Activated naive CD8-positive, alpha-beta T cell treated with anti-CD3 and anti-CD28 coated beads for 36 hours (primary cell): ENCODE measurements at places on chromosomes 1 and 21. TPM values are rescaled to one million over a fixed set of nuclear protein-coding genes. Genes with fewer than 3 reads are reported as not detected.

The CD247 gene
- 166 TPM for total RNA-seq

DNA sequence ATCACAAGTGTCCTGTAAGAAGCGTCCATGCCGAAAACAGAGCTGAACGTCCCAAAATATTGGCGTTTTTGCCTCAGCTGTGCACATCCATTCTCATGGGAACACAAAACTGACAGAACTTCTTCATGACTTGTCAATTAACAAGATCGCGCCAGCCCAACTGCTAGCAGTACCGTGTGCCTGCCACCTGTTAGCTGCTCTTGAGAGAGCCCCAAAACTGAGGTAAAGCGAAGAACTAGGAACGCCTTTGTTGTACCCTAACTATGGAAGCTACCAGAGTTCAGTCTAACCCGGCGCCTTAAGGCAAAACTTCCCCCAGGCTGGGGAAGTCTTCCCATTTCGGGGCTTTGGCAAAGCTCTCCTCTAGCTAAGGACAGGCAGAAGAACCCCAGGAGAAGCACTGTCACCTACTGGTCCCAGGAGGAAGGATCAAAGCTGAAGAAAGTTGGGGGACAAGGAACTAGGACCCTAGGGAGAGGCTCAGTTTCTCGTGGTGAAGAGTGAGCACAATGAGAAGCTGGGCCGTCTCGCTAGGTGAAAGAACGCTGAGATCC, 719 bp downstream of the EYA3 start:
- H3K4me3 ChIP-seq: peak overlapping the region; percentile 94
- H3K36me3 ChIP-seq: peaks cover 4% of the 10 kb centered on the region
- peak overlapping the region; percentile 96 for H3K27ac ChIP-seq
- H3K4me1 ChIP-seq: peaks cover 29% of the 10 kb centered on the region
- peaks cover 3% of the 10 kb centered on the region for H3K27me3 ChIP-seq

GRCh38 chr1:52636721-52637695, 4.0 kb downstream of the SHISAL2A start:
- no peaks in the 10 kb centered on the region for H3K27me3 ChIP-seq
- peaks cover 74% of the 10 kb centered on the region for H3K4me1 ChIP-seq
- peaks cover 30% of the 10 kb centered on the region for H3K36me3 ChIP-seq
- DNase-seq: peak; percentile 75

DNA sequence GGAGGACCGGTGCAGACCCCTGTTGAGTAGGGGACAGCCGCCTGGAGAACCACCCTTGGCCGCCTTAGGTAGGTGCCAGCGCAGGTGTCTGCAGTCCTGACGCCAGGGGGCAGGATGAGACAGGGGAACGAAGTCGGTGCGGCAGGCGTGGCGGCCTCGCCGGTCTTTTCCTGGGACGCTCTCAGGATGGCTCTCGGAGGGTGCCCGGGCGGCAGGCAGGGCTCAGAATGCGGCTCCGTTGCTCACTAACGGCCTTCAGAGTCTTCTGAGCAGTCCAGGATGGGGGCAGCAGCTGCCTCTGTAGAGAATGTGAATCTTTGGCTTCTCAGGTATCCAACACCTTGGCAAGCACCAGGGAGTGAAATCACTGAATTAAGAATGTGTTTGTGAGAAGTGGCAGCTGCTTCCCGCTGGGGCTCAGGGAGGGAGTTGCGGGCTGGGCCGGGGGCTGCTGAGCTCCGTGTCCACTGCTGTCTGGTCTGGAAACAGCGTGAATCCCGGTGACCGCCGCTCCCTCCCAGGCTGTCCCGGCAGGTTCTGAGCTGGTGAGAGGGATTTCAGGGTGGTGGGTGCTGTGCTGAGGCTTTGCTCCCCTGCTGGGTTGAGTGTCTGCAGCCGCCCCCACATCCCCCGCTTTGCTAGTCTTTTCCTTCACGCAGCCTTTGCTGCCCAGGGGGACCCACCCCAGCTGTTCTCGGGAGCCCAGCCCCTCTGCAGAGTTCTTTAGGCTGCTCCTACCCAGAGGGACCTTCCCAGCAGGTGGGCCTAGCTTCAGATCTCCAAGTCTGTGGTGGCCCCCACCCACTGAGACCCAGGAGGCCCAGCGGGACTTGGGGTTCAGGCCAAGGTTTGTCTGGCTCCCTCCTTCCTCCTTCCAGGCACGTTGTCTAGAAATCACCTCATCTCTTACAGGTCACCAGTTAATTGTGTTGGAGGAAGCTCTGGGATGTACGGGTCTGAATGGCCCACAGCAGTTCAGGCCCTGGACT, 11.1 kb upstream of the C1orf174 start:
- no peaks in the 10 kb centered on the region for H3K36me3 ChIP-seq
- H3K4me1 ChIP-seq: peaks cover 3% of the 10 kb centered on the region
- peaks cover 7% of the 10 kb centered on the region for H3K27me3 ChIP-seq
- no peak overlapping the region for H3K4me3 ChIP-seq

The TENT5C gene
- 4.2 TPM for total RNA-seq

The CA6 gene
- 13.7 TPM for total RNA-seq

- peaks cover 11% of the 10 kb centered on the region for H3K36me3 ChIP-seq
- no peaks in the 10 kb centered on the region for H3K27me3 ChIP-seq
These were observed 31.8 kb upstream of the ANGPTL7 start for GRCh38 chr1:11157394-11157793.

- no peaks in the 10 kb centered on the region for H3K36me3 ChIP-seq
- no peak for DNase-seq
- no peak overlapping the region for H3K27ac ChIP-seq
- H3K4me3 ChIP-seq: no peak overlapping the region
- H3K4me1 ChIP-seq: peaks cover 3% of the 10 kb centered on the region
These were observed 42.7 kb upstream of the LIN9 start for GRCh38 chr1:226351709-226352108.

- H3K27ac ChIP-seq: peak overlapping the region; percentile 98
- no peaks in the 10 kb centered on the region for H3K27me3 ChIP-seq
- peak overlapping the region; percentile 81 for H3K4me3 ChIP-seq
- H3K36me3 ChIP-seq: peaks cover 46% of the 10 kb centered on the region
These were observed 10.3 kb downstream of the LAPTM5 start for GRCh38 chr1:30747033-30748008.

DNA sequence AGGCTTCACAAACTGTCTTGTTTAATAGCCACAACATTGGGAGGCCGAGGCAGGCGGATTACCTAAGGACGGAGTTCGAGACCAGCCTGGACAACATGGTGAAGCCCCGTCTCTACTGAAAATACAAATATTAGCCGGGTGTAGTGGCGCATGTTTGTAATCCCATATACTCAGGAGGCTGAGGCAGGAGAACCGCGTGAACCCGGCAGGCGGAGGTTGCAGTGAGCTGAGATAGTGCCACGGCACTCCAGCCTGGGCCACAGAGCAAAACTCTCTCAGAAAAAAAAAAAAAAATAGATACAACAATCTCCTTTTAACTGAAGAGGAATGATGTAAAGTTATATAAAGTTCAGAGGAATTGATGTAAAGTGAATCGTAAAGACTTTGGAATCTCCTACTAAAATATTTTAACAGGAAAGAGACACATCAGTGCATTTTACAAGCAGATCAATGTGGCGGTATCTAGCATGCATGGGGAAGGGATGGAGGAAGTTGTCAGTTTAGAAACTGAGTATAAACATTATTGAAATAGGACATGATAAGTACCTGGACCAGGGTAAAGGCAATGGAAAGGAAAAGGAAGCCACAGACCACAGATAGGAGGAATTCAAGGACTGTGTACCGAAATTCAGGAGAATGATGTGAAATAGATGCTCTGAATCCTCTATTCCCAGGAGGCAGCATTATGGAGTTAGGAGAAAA, 41.5 kb downstream of the PTPRC start:
- H3K27ac ChIP-seq: peak overlapping the region; percentile 93
- H3K36me3 ChIP-seq: peaks cover 43% of the 10 kb centered on the region
- no peak for DNase-seq
- peaks cover 85% of the 10 kb centered on the region for H3K4me1 ChIP-seq

- no peak overlapping the region for H3K4me3 ChIP-seq
- H3K4me1 ChIP-seq: no peaks in the 10 kb centered on the region
- no peaks in the 10 kb centered on the region for H3K36me3 ChIP-seq
- H3K27ac ChIP-seq: no peak overlapping the region
- no peak for DNase-seq
These were observed 7.1 kb upstream of the GPX7 start for GRCh38 chr1:52595061-52595460.

- H3K4me1 ChIP-seq: peaks cover 31% of the 10 kb centered on the region
- peaks cover 74% of the 10 kb centered on the region for H3K36me3 ChIP-seq
- no peaks in the 10 kb centered on the region for H3K27me3 ChIP-seq
- no peak overlapping the region for H3K4me3 ChIP-seq
- no peak for DNase-seq
These were observed 16.5 kb downstream of the TTF2 start for GRCh38 chr1:117076648-117077047.

GRCh38 chr1:194289569-194290266, 1103.3 kb upstream of the B3GALT2 start:
- peaks cover 26% of the 10 kb centered on the region for H3K4me1 ChIP-seq
- H3K4me3 ChIP-seq: peak overlapping the region; percentile 45
- peak overlapping the region; percentile 76 for H3K27ac ChIP-seq
- DNase-seq: peak; percentile 49
- no peaks in the 10 kb centered on the region for H3K27me3 ChIP-seq

The F13B gene
- total RNA-seq: not detected

- no peak overlapping the region for H3K4me3 ChIP-seq
- peaks cover 2% of the 10 kb centered on the region for H3K36me3 ChIP-seq
These were observed 88.5 kb downstream of the TTLL7 start for GRCh38 chr1:83910461-83910860.

DNA sequence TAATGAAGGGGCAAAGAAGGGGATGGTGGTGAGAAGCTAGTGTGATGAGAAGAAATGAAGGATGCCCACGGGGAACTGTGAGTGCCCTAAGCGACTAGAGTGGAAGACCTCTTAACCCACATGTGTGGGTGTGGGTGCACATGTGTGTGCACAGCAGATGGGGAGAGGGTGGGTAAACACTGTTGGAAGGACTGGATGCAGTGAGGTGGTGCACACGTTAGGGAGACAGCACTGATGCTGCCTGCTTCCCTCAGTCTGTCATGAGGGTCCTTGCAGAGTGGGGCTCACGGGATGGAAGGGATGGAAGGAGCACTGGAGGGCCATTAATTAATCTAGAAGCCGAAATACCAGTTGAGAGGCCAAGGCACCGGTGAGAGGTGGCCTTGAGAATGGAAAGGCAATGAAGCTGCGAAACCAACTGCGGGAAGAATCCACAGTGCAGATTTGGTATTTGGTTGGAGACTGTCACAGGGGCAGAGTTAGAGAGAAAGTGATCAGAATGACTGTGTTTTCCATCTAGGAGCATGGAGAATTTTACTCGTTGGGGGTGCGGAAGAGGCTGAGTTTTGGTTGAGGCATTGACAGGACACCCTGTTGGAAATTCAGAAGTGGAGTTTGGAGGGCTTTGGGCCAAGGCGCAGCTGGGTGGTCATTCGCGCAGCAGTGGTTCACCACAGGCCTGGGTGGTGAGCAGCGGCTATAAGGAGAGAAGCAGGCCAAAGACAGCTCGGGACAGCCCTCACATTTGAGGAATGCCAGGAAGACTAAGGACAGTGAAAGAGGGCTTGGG, 15.8 kb downstream of the RCSD1 start:
- no peak overlapping the region for H3K4me3 ChIP-seq
- peaks cover 78% of the 10 kb centered on the region for H3K4me1 ChIP-seq
- H3K27me3 ChIP-seq: no peaks in the 10 kb centered on the region

GRCh38 chr1:61158591-61158990, 76.2 kb downstream of the NFIA start:
- H3K4me1 ChIP-seq: peaks cover 25% of the 10 kb centered on the region
- no peak overlapping the region for H3K4me3 ChIP-seq
- H3K27me3 ChIP-seq: peaks cover 10% of the 10 kb centered on the region
- no peak overlapping the region for H3K27ac ChIP-seq
- no peak for DNase-seq

The CHIA gene
- not detected for total RNA-seq

DNA sequence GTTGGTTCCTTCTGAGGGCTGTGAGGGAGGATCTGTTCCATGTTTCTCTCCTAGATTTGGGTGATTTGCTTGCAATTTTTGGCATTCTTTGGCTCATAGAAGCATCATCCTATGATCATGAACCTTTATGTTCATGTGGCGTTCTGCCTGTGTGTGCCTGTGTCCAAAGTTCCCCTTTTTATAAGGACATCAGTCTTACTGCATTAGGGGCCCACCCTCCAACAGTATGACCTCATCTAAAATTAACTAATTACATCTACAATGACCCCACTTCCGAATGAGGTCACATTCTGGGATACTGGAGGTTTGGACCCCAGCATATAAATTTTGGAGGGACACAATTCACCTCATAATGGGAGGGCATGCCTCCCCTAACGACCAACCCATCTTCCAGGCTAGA, 12.8 kb upstream of the CAMK1G start:
- no peaks in the 10 kb centered on the region for H3K36me3 ChIP-seq
- peaks cover 46% of the 10 kb centered on the region for H3K27me3 ChIP-seq
- H3K27ac ChIP-seq: no peak overlapping the region
- H3K4me3 ChIP-seq: no peak overlapping the region
- peaks cover 5% of the 10 kb centered on the region for H3K4me1 ChIP-seq

- H3K4me1 ChIP-seq: peaks cover 42% of the 10 kb centered on the region
- H3K4me3 ChIP-seq: no peak overlapping the region
- H3K27me3 ChIP-seq: no peaks in the 10 kb centered on the region
- no peak overlapping the region for H3K27ac ChIP-seq
- H3K36me3 ChIP-seq: no peaks in the 10 kb centered on the region
These were observed 195.0 kb upstream of the EDN2 start for GRCh38 chr1:41679531-41679930.

The RNU1-1 gene
- total RNA-seq: 874 TPM

The EPHX1 gene
- total RNA-seq: 4.3 TPM

DNA sequence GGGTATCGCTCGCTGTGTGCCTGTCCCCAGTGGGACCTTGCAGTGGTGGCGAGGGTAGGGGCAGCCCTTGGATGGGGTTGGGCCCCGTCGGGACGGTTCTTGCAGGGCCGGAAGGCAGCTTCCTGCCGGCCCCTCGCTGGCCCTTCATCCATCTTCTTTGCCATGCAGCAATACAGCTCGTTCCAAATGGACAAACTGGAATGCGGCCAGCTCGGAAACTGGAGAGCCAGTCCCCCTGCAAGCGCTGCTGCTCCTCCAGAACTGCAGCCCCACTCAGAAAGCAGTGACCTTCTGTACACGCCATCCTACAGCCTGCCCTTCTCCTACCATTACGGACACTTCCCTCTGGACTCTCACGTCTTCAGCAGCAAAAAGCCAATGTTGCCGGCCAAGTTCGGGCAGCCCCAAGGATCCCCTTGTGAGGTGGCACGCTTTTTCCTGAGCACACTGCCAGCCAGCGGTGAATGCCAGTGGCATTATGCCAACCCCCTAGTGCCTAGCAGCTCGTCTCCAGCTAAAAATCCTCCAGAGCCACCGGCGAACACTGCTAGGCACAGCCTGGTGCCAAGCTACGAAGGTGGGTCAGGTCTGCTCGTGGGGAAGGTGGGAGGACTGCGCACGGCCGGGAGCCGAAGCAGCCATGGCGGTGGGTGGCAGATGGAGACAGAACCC, 45.8 kb downstream of the SIM2 start:
- peaks cover 2% of the 10 kb centered on the region for H3K36me3 ChIP-seq
- peaks cover 6% of the 10 kb centered on the region for H3K4me1 ChIP-seq
- peaks cover 47% of the 10 kb centered on the region for H3K27me3 ChIP-seq
- no peak overlapping the region for H3K4me3 ChIP-seq

- no peak overlapping the region for H3K4me3 ChIP-seq
- no peaks in the 10 kb centered on the region for H3K4me1 ChIP-seq
- no peak overlapping the region for H3K27ac ChIP-seq
- no peaks in the 10 kb centered on the region for H3K27me3 ChIP-seq
- no peaks in the 10 kb centered on the region for H3K36me3 ChIP-seq
These were observed 396.6 kb downstream of the BRINP2 start for GRCh38 chr1:177567393-177567792.

- H3K4me3 ChIP-seq: peak overlapping the region; percentile 87
- H3K27me3 ChIP-seq: peaks cover 43% of the 10 kb centered on the region
- no peak overlapping the region for H3K27ac ChIP-seq
- H3K4me1 ChIP-seq: peaks cover 9% of the 10 kb centered on the region
- H3K36me3 ChIP-seq: no peaks in the 10 kb centered on the region
These were observed 720 bp downstream of the SUSD4 start for GRCh38 chr1:223363057-223363855.

The TNFRSF9 gene
- 149 TPM for total RNA-seq

- no peak overlapping the region for H3K4me3 ChIP-seq
- H3K27me3 ChIP-seq: no peaks in the 10 kb centered on the region
- DNase-seq: no peak
- peaks cover 70% of the 10 kb centered on the region for H3K4me1 ChIP-seq
- H3K27ac ChIP-seq: peak overlapping the region; percentile 52
These were observed 88.9 kb downstream of the DYRK1A start for GRCh38 chr21:37455504-37455911.
